CD4-positive, alpha-beta T cell treated with Interleukin-10 for 1 hour (primary cell): ENCODE measurements at places on chromosomes 7 and 10.
A peak's percentile ranks its signal among the peaks of the same experiment; 100 is the strongest.

- no peak for DNase-seq
These were observed 81.7 kb downstream of the RNF32 start for GRCh38 chr7:156722043-156722826.

GRCh38 chr7:105578496-105578895 is 2.8 kb downstream of the EFCAB10 start:
- DNase-seq: no peak

DNA sequence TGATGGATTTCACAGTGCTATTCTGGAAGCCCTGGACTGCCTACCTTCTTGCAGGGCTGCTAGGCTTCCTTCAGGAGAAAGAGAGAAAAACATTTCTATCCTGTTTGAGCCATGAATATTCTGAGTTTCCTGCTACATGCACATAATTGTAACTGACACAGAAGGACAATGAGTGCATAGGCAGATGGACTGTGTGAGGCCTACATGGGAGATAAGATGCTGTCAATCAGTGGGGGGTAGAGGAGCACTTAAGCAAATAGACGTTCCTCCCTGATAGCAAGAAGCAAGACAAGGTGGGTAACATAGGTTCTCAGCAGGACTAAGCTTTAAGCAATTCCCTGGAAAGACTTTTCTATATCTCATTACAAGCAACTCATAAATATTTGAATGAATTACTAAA is 11.6 kb downstream of the ALDH18A1 start:
- no peak for DNase-seq

DNA sequence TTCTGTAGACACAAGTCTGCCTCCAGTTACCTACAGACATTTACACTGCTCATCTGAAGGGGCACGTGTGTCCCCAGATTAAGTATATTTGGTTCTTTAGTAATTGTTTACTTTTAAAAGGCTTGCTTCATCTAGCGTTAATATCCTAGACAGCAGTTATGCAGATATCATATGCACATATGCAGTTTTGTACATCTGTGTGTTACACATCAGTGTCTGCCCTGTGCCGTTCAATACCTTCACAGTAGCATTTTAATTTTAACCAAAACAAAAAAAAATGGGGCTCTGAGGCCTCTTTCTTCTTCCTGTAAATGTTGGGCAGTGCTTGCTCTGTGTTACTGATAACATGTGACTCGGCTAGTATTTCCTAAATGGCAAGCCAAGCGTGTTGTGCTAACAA is 331.4 kb upstream of the MGMT start:
- no peak for DNase-seq

DNA sequence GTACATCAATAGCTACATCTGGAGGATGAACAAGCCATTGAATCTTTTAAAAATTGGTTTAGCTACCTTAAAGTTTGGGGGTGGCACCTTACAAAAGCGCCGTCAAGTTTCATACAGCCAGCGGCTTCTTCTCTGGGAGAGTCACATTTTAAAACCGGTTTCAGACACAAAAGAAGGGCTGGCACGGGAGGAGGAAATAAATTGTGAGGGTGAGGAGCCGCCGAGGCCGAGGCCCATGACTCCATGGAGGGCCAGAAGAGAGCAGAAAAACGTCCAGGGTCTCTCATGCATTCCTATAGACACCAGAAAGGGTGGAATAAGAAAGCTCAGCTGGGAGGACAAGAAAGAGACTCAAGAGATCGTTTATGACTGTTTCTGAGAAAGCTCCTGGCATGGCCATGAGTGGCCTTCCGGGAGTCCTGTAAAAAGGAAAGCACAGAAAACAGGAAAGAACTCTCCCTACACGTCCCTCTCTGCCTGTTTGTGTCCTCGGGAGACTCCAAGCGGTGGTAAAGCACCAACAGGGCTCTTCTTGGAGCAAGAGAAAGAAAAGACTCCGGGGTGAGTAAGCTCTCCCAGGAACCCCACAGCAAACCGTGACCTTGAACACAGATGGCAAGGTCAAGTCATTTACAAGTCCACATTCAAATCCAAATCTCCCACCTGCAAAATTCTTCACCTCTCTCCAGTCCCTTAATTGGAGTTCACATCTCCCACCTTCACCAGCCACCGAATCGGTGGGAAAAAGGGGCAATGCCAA is 1.8 kb downstream of the FRAT2 start:
- DNase-seq: no peak

DNA sequence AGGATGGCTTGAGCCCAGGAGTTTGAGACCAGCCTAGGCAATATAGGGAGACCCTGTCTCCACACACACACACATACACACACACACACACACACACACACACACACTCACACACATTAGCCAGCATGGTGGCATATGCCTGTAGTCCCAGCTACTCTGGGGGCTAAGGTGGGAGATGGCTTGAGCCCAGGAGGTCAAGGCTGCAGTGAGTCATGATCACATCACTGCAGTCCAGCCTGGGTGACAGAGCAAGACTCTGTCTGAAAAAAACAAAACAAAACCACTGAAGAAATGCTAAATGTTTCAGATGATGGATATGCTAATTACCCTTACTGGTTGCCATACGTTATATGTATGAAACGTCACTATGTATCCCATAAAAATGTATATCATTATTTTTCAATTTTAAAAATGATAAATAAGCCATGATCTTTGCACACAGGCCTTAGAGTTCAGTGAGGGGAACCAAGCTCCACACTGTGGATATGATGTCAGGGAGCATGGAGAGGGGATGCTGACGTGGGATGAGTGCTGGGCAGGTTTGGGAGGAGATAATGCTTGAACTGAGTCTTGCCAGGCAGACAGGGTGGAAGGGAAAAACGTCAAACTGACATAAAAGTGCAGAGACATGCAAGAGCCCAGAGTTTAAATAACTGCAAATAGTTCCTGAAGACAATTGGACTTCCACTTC is 45.9 kb upstream of the ARHGAP12 start:
- DNase-seq: no peak

- DNase-seq: no peak
These were observed 39.9 kb downstream of the PLEKHA8 start for GRCh38 chr7:30068117-30068516.

- DNase-seq: no peak
These were observed 4.9 kb downstream of the FAM53B start for GRCh38 chr10:124739119-124739921.

DNA sequence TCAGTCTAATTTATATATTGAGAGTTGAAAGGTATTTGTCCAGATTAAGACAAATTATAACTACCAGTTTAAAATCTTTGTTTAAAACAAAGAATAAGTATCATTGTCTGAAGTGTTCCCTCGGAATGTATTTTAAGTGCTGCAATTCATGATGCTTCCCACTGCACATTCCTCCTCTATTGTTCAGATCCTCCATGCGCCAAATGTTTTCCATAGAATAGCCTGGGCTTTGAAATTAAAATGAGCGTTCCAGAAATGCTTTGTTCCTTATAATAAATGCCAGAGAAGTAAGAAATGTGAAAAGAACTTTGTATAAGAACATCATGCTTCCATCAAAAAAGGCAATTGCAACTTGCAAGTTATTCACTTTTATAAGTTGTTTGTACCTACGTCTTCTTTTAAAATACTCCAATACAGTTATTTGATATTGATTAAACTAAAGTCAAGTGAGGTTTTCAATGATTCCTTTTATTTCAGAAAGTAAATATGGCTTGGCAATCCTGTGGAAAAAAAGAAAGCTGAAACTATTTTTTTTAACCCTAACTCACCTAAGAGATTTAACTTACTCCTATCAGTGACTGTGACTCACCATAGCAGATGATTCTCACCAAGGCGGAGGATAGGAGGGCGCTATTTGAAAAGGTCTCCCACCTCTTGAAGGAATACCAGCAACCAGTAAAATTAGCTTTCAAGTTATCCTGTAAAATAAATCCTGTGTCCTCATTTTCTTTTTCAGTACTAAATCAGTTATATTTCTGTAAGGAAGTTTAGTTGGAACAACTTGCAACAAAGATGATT is 85.8 kb downstream of the CTNNA3 start:
- DNase-seq: no peak

GRCh38 chr7:13797545-13797944 is 191.9 kb downstream of the ETV1 start:
- no peak for DNase-seq

- DNase-seq: no peak
These were observed 125.3 kb downstream of the NEURL1 start for GRCh38 chr10:103618575-103619423.

- no peak for DNase-seq
These were observed 98.5 kb upstream of the PIK3CG start for GRCh38 chr7:106766551-106766950.

DNA sequence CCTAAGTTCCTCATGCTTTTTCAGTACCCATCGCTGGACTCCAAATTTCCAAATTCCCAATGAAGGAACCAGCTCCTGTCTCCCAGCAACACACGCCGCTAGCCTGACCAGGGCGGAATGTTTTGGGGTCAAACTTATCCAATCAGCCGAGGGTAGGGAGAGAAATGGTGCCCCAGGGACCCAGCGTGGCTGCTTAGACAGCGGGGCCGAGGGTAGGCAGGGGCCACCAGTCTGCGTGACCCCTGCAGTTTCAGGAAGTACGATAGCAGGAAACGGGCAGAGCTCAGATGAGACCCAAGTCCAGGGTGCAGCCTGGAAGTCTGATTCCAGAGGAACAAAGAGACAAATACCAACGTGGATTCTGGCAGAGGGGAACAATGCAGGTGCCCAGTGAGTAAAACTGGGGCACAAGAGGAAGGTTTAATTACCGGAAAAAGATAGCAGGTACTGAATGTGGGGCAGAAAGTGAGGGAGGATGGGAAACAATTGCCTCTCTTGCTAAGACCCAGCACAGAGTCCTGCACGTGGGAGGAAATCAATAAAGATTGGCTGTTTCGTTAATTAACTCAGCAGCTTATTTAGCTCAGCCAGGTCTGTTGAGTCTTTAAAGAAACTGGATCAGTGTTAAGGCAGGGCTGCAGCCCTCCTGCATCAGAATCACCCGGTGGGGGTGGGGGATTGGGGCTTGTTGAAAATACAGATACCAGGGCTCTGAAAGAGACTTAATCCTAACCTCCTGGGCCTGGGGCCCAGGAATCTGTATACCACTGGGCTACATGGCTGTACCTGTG is 50.4 kb upstream of the NFE2L3 start:
- DNase-seq: no peak

GRCh38 chr7:68173513-68173912 is 1176.9 kb downstream of the TYW1 start:
- no peak for DNase-seq

DNA sequence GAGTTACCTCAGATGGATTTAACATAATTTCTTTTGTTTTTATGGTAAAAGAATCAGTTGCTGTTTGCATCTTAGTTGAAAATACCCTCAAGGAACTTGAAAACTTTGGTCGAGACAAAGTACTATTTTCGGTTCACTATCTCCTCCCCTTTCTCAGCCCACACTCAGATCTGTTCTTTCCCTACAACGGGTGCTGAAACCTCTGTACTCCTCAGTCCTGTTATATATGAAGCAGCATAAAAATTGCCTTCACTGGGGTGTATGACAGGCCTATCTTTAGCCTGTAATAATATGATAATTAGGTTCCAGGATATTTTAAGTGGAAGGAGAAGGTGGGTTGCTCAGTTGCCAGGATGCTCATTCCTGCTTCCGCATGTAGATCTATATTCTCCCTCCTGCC is 105.2 kb upstream of the NOBOX start:
- DNase-seq: no peak

DNA sequence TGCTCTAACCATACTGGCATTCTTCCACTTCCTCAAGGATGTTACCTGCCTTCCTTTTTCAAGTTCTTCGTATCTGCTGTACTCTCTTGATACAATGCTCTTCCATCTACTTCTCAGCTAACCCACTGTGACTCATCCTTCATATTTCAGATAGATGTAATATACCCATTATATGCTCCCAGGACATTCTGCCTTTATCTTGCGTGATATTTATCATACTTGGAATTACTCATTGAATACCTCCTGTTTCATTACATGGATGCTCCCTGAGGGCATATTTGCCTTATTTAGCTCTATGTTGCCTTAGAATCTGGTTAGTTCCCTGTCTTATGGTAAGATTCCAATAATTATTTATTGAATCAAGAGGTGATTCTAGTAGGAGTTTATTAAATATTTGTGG is 706.4 kb downstream of the SORCS3 start:
- DNase-seq: no peak

- no peak for DNase-seq
These were observed 1.5 kb upstream of the EXOC6 start for GRCh38 chr10:92846854-92847201.

DNA sequence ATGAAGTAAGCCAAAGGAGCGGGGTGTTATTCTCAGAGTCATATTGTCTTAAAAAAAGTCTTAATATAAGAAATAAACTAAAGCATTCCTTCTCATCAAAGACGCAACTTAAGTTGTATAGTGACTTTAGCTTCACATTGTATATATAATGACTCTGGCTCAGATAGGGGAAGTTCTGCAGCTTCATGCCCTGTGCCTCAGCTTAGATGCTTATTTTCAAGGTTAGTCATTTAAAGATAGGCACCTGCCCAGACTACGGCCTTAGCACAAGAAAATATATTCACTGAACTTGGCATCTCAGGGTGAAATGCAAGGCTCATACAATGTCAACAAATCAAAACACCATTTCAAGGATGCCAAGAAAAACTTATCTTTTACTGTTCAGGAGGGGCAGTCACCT is 52.8 kb upstream of the DNAJB12 start:
- no peak for DNase-seq

- DNase-seq: no peak
These were observed 81.3 kb downstream of the ZRANB1 start for GRCh38 chr10:125023255-125023654.

DNA sequence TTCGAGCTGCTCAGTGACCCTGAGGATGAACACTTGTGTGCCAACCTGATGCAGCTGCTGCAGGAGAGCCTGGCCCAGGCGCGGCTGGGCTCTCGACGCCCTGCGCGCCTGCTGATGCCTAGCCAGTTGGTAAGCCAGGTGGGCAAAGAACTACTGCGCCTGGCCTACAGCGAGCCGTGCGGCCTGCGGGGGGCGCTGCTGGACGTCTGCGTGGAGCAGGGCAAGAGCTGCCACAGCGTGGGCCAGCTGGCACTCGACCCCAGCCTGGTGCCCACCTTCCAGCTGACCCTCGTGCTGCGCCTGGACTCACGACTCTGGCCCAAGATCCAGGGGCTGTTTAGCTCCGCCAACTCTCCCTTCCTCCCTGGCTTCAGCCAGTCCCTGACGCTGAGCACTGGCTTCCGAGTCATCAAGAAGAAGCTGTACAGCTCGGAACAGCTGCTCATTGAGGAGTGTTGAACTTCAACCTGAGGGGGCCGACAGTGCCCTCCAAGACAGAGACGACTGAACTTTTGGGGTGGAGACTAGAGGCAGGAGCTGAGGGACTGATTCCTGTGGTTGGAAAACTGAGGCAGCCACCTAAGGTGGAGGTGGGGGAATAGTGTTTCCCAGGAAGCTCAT is 1.1 kb downstream of the DDIT4 start:
- peak; percentile 79 for DNase-seq

DNA sequence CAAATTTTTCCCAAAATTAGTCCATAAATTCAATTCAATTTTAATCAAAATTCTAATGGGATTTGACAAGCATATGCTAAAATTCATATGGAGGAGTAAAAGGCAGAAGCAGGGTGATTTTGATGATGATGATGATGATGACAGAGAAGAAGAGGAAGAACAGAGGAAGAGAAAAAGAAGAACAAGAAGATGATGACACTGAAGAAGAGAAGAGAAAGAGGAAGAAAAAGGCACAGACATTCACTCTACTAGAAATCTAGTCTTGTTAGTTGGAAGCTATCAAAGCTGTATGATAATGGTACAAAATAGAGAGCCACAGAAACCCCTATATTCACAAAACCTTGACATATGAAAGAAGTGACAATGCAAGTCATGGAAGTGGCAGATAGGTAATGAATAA is 157.9 kb downstream of the ELMO1 start:
- no peak for DNase-seq
